ENCODE measurements at places on chromosomes 16 and 17.
A peak's percentile ranks its signal among the peaks of the same experiment; 100 is the strongest.

GRCh38 chr17:1985686-1986085, 39.4 kb downstream of the RTN4RL1 start:
- no peak for DNase-seq

DNA sequence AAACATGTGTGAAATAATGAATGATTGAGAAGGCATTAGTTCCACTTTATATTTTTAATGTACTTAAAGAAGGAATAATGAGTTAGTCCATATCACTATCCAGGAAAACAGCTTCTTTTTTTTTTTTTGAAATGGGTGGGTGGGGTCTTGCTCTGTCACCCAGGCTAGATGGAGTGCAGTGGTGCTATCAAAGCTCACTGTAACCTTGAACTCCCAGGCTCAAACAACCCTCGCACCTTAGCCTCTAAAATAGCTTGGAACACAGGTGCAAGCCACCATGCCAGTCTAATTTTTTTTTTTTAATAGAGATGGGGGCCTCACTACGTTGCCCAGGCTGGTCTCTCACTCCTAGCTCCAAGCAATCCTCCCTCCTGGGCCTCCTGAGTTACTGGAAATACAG, 275.5 kb downstream of the CEP112 start:
- no peak for DNase-seq

DNA sequence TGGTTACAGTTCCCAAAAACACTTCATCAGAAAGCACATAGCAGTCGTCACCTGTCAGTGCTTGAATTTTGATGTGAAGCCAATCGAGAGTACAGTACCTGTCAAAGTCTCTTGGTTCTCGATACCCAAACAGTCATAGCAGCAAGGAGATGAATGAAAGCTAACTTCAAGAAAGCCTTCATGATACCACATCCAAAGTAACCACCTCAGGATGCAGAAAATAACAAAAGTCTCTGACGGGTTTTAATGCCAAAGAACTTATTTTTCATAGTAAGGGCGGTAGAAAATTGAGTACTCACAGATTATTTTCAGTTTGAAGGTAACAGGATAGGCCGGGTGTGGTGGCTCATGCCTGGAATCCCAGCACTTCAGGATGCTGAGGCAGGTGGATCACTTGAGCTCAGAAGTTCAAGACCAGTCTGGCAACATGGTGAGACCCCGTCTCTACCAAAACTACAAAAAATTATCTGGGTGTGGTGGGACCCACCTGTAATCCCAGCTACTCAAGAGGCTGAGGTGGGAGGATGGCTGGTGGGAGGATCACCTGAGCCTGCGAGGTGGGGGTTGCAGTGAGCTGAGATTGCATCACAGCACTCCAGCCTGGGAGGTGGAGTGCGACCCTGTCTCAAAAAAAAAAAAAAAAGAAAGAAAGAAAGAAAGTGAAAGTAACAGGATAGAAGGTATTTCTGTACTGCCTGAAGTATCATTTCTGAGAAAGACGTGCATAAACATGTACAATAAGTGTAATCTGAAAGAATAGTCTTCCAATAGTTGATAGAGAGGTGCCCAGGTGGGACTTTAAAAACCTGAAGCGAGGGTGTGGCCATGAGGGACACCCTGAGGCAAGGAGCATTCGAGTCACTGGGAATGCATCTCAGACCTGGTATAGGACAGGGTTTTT, 15.4 kb downstream of the MFSD11 start:
- DNase-seq = no peak

- peak; percentile 77 for DNase-seq
Observed at GRCh38 chr17:78253946-78254672, 22.7 kb downstream of the TMEM235 start.

GRCh38 chr17:43515656-43516055, 30.5 kb downstream of the ETV4 start:
- DNase-seq = no peak

Data from left renal cortex interstitium (tissue), 4 donors.